ENCODE measurements at places on chromosomes 2 and 18.

GRCh38 chr2:231634412-231634811 is 41.7 kb downstream of the TEX44 start:
- DNase-seq: no peak
- H3K27ac ChIP-seq: no peak overlapping the region
- H3K4me3 ChIP-seq: no peak overlapping the region
- no peaks in the 10 kb centered on the region for H3K4me1 ChIP-seq

DNA sequence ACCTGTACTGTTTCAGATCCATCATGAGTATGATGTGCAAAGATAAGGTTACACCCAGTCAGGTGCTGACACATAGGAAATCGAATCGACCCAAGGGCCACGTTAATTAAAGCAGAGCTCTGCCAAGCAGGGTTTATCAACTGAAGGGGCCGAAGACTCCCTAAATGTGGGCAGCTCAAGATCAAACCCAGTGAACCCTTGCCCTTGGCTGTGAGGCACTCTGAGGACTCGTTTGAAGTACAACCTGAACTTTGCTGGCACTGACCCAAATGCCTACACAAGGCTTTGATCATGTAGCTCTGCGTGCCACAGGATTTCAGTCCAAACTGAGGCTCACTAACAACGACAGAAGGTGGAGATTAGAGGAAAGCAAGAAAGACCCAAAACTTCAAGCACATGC is 352.1 kb downstream of the MTX2 start:
- H3K4me3 ChIP-seq: no peak overlapping the region
- no peaks in the 10 kb centered on the region for H3K27me3 ChIP-seq
- no peaks in the 10 kb centered on the region for H3K4me1 ChIP-seq
- no peaks in the 10 kb centered on the region for H3K36me3 ChIP-seq
- no peak overlapping the region for H3K27ac ChIP-seq

DNA sequence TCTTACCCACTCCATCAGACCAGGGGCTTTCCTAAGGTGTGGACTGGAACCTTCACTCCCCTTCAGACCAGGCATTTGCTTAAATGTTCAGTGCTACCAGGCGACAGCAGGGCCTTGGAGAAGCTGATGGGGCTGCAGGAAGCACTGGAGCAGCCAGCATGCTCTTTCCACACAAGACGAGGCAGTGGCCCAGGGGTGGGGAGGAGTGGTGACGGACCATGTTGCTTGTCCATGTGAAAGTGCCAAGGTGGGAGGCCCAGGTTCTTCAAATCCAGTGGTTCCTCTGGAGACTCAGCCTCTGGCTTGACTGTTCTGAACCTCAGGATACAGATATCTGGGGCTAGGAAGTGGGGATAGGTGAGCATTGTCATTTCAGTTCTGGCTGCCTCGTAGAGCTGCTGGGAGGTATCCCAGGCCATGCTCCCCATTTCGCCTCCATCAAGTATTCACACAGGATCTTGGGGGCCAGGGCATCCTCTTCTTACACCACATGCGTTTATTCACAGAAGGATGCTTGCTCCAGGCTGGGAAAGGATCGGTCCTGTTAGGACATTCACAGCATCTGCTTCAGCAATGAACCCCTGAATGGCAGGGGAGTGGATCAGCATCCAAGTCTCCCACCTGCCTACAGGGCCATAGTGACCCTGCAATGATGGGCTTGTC is 62.2 kb downstream of the SFXN5 start:
- DNase-seq: no peak
- no peaks in the 10 kb centered on the region for H3K27me3 ChIP-seq
- no peaks in the 10 kb centered on the region for H3K4me1 ChIP-seq
- no peak overlapping the region for H3K4me3 ChIP-seq
- H3K27ac ChIP-seq: no peak overlapping the region
- H3K36me3 ChIP-seq: peaks cover 24% of the 10 kb centered on the region

DNA sequence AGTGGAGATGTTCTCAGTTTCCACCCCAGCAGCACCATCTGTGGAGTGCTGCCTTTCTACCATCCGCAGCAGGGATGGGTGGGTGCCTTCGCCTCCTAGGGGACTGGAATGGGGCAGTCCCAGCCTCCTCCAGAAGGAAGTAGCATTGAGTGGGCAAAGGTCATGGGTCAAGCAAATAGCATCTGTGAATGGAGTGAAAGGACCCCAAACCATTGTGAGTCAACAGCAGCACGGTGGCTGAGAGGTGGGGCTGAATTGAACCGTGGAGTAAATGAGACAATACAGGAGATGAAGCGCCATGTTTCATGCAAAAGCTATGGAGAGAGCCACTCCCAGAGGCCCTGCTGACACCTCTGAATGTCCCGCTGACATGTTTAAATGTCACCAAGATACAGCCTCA is 9.7 kb downstream of the GPR55 start:
- no peak for DNase-seq
- H3K4me1 ChIP-seq: no peaks in the 10 kb centered on the region
- H3K27me3 ChIP-seq: peaks cover 2% of the 10 kb centered on the region
- no peak overlapping the region for H3K4me3 ChIP-seq
- H3K27ac ChIP-seq: no peak overlapping the region
- H3K36me3 ChIP-seq: no peaks in the 10 kb centered on the region

- no peak overlapping the region for H3K27ac ChIP-seq
- no peak overlapping the region for H3K4me3 ChIP-seq
- no peaks in the 10 kb centered on the region for H3K36me3 ChIP-seq
- H3K27me3 ChIP-seq: peaks cover 2% of the 10 kb centered on the region
- H3K4me1 ChIP-seq: no peaks in the 10 kb centered on the region
These were observed 94.7 kb downstream of the BIN1 start for GRCh38 chr2:127012215-127012614.

DNA sequence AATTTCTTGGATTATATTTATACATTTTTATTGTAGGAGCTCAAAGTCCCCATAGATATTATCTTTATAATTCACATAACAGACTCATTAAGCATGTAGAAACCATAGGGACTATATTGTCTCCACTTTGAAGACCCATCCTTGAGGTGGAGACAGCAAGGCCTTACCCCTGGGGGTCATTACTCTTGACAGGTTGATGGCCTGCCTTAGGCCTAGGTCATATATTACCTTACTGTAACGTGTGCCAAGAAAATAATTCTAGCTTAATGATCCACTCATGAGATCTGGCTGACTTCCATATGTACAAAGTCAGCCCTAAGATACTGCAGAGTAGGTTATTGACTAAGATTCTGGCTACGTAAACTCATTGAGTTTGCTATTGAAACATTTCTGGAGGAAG is 65.4 kb upstream of the GLS start:
- no peaks in the 10 kb centered on the region for H3K27me3 ChIP-seq
- H3K4me3 ChIP-seq: no peak overlapping the region
- no peaks in the 10 kb centered on the region for H3K36me3 ChIP-seq
- DNase-seq: no peak
- H3K4me1 ChIP-seq: no peaks in the 10 kb centered on the region
- H3K27ac ChIP-seq: no peak overlapping the region

- DNase-seq: no peak
- H3K36me3 ChIP-seq: no peaks in the 10 kb centered on the region
- H3K4me1 ChIP-seq: peaks cover 12% of the 10 kb centered on the region
These were observed 219.5 kb downstream of the BCL2 start for GRCh38 chr18:63099848-63100629.
